ENCODE measurements at places on chromosomes 6 and 20.

DNA sequence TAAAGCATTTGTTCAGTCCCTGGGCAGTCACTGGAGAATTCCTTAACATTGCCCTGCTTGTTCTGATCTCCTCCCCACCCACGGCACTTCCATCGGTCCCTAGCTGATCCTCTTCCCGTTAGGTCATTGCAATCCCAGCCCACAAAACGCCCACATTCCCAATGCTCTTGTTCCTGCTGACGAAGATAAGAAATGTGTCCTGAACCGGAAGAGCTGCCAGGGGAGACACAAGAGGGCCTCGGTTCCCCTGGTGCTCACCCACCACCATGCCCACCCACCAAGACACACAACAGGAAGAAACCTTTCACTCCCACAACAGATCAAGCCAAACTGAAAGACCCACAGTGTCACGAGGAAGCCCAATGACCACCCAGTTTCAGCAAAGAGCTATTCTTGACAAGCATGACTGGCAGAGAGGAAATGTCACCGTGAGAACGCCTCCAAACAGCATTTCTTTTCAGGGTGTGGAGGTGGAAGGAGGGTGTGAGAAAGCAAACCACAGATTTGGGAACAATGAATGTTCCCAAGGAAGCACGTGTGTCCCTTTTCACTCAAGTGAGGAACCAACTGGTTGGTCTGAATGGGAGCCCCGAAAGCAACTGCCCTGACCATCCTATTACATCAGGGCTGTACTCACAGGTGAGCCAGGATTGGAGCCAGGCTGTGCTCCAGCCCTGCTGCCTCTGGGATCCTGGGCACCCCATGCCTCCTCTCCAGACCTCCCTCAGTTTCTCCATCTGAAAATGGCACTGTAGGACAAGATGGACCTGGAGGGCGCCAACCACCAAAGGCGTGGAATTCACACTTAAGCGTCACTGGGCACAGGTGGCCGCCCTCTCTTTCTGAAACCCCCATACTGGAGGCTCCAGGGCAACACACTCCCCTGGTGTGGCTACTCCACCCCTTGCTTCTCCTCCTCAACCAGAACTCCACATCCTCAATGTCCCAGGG, 97.5 kb downstream of the ZMYND8 start:
- DNase-seq: peak; percentile 77

- no peak for DNase-seq
These were observed 306.0 kb upstream of the THEMIS start for GRCh38 chr6:128206610-128207426.

DNA sequence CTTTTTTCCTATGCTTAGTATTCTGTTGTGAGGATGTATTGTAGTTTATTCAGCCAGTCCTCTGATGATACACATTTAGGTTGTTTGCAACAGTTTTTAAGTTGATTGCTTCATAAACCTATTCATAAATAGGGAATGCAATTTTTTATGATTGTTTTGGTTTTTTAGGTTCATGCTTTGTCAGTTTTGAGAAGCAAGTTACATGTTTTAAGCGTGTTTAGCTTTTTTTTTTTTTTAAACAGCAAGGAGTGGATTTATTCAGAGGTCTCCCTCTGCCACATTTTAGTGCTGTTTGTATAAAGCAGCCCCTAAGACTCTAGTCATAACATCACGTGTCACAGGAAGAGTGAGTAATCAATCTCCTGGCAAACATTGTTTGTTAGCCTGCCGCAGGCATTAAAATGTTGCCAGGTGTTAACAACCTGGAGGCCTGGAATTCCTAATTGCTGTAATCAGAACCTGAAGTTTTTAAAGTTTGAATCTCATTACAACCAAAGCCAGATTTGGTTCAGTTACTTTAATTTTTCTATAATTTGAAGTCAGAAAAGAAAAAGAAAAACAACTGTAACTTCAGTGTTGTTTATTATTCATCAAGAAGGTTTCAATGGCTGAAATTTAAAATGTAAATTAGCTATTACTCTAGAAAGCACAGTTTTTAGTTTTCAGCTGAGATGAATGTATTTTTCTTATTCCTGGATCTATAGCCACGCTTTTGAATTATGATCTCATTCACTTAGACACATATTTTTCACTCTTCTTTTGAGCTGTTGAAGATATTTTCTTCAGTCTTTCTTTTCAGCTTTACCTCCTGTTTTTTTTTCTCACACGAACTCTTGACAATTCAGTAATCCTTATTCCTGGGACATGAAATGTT, 59.2 kb downstream of the KCNS1 start:
- DNase-seq: no peak

- no peak for DNase-seq
These were observed 35.4 kb downstream of the ZNF133 start for GRCh38 chr20:18323705-18324104.

DNA sequence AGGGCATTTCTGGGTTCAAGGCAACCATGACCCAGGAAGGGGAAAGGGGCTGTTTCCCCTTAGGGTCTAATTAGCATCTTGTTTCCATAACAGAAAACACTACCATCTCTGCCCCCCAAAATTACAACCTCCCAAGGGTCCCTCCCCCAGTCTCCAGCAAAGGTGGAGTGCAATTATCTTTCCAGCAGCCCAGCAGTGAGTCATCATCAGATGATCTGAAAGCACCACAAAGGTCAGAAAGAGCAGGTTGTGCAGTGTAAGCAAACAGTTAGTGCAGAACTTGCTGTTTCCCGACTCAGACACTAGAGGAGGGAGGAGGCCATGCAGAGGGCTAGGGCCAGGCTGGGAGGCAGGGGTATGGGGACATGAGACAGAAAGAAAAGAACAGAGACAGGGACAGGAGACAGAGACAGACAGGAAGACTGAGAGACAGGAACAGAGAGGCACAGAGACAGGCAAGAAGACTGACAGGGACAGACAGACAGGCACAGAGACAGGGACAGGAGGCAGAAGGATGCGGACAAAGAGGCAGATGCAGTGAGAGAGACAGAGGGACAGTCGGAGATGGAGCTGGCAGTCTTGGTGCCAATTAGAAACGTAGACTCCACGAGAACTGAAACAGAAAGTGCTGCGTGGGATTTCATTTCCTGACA, 62.5 kb downstream of the PYGB start:
- DNase-seq: no peak

- no peak for DNase-seq
These were observed 148.7 kb downstream of the PRL start for GRCh38 chr6:22147921-22148776.

- no peak for DNase-seq
These were observed 176.9 kb downstream of the TFAP2C start for GRCh38 chr20:56805966-56806365.

DNA sequence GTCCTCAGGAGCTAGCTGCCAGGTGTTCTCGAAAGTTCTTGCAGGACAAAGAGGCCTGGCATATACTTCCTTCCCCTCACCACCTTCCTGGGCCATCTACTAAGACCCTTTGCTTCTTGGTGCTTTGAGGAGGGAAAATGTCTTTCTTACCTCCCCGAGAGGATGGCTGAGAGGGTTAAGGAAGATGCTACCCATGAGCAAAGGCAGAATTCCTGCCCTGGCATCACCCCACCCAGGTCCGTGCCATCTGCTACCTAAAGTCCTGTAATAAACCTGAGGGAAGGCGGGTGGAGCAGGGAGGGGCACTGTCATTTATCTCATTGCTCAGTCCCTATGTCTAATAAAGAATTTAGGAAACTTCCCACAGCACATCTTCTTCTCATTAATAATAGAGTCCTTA, 16.2 kb downstream of the GFOD1 start:
- no peak for DNase-seq

- DNase-seq: no peak
These were observed 29.1 kb downstream of the STK35 start for GRCh38 chr20:2130683-2131082.

- no peak for DNase-seq
These were observed 7.3 kb downstream of the PAQR8 start for GRCh38 chr6:52369234-52369633.

DNA sequence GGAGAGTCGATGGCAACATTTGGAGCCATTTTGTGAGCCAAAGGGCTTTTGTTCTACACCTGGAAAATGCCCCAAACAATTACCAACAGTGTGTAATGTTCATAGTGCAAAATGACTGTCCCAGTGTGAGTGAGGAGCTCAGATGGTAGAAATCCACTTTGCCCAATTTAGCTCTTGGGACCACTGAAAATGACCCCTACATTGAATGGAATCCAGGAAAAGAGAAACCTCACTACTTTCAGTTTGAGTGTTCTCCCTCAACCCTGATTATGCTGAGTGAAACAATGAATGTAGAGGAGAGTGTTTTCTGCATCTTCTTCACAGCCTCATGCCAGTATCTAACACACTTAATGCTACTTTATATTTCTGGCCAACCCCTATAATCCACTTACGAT, 84.9 kb upstream of the NRN1 start:
- no peak for DNase-seq

- DNase-seq: no peak
These were observed 269.8 kb downstream of the CDC5L start for GRCh38 chr6:44657206-44657819.

- no peak for DNase-seq
These were observed 78.7 kb downstream of the TMEM170B start for GRCh38 chr6:11616200-11616611.

GRCh38 chr6:67411036-67411435, 1224.0 kb upstream of the ADGRB3 start:
- no peak for DNase-seq

GRCh38 chr20:56018194-56018593, 12.9 kb upstream of the CBLN4 start:
- DNase-seq: no peak

DNA sequence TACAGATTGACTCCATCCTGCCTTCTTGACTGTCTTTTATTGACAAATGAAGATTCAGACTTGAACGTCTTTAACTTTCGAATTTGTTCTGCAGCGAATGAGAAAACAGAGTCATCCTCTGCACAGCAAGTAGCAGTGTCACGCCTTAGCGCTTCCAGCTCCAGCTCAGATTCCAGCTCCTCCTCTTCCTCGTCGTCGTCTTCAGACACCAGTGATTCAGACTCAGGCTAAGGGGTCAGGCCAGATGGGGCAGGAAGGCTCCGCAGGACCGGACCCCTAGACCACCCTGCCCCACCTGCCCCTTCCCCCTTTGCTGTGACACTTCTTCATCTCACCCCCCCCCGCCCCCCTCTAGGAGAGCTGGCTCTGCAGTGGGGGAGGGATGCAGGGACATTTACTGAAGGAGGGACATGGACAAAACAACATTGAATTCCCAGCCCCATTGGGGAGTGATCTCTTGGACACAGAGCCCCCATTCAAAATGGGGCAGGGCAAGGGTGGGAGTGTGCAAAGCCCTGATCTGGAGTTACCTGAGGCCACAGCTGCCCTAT, 12.2 kb downstream of the BRD2 start:
- no peak for DNase-seq

DNA sequence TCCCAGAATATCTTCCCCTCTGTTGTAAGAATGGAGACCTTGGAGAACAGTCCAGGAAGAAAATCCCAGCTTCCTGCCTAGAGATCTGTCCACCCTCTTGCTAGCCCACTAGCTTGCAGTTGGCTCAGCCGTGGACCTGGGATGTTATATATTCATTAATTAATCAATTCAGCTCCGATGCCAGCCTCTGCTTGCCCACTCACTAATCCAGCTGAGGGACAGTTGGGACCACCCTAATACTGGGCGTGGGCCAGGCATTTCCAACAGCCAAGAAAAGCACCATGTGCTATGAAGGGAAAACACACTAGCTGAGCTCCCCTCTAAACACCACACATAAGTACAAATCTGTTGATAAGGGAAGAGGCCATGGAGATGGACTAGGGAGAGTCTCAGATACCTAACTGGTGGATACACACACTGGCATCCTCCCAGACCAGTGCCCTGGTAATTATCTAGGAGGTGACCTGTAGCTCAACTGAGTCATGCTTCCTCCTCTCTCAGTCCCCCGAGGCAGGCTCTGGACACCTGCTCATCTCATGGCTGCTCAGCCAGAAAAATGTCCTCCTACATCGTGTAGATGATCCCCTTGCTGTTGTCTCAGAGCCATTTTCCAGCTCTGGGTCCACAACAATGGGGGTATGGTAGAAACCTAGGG, 78.9 kb downstream of the ANKRD60 start:
- DNase-seq: no peak

GRCh38 chr20:891058-891705, 25.0 kb downstream of the ANGPT4 start:
- DNase-seq: no peak

DNA sequence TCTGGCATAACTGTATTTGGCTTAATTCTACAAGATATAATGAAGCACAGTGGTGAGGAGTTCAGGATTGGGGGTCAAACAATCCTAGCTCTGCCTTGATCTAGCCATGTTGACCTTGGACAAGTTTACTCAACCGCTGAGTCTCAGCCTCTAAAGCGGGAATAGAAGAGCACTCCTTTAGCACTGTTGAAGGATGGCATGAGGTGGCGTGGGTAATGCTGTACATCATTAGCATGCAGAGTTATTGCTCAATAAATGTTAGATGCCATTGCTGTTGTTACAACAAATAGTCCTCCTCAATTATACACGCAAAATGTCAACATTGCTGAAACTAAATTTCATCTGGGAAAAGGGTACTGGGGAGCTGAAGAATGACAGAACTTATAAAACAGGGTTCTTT, 78.6 kb downstream of the KIF13A start:
- no peak for DNase-seq

- no peak for DNase-seq
These were observed 25.6 kb downstream of the GFOD1 start for GRCh38 chr6:13461805-13462204.

DNA sequence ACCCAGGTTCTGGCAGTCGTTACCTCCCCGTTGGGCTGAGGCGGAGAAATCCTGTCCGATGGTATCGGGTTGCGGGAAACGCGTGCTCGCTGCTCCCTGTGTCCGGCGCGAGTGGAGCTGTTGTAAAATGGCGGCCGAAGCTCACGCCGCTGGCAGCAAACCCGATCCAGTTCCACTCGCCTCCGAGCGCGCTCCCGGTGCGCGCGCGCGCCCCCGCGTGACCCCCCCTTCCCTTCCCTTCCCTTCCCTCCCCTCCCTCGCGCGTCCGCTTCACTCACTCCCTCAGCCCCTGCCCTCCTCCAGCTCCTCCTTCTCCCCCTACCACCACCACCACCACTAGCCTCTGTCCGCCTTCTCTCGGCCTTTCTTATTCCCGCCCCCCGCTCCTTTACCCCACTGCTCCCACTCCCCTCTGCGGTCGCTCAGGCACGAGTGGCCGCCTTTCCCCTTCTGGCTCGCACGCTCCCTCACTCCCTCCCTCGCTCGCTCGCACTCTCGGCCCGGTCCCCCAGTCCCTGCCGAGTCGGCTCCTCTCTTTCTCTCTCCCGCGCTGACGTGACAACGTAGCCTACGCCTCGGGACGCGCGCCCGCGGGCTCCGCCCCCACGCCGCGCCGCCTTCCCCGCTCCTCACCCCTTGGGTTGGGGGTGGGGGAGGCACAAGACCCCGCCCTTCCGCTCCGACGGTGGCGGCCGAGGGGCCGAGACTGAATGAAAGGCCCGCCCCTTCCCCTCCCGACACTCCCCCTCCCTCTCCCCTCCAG, at the start of gene SYNCRIP:
Gene SYNCRIP, minus strand, starts transcription at position 113 of the 763 bp plus-strand sequence. CDS start 1,447 bp downstream, outside the sequence.
- DNase-seq: peak; percentile 100

- no peak for DNase-seq
These were observed 29.7 kb downstream of the PDRG1 start for GRCh38 chr20:31922181-31922580.

DNA sequence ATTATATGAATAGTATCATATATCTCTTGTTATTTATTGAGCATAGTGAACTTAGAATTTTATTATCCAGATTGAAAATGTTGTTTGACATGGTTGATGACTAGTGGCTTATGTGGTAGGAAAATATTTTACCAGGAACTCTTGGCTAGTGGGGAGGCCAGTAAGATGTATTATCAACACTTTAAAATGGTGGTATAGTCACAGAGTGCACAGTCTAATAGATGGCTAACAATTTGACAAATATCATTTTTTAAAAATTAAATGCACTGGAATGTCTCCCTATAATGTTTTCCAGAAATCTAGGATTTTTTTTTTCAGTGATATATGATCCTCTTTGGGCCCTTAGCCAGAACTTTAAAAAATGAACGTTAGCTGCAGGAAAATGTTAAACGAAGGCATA, 26.9 kb upstream of the EYA4 start:
- DNase-seq: no peak

All from cardiac septum (tissue), 1 donor.